ENCODE measurements at places on chromosomes 16 and 17. TPM values are rescaled to one million over a fixed set of nuclear protein-coding genes. Genes with fewer than 3 reads are reported as not detected.

NPLOC4 gene
- total RNA-seq: 133 TPM

GRCh38 chr17:79891113-79891730 is 52.0 kb upstream of the CBX4 start:
- H3K27ac ChIP-seq: no peak overlapping the region
- no peak overlapping the region for H3K4me3 ChIP-seq
- H3K27me3 ChIP-seq: peaks cover 3% of the 10 kb centered on the region
- no peaks in the 10 kb centered on the region for H3K36me3 ChIP-seq

DNA sequence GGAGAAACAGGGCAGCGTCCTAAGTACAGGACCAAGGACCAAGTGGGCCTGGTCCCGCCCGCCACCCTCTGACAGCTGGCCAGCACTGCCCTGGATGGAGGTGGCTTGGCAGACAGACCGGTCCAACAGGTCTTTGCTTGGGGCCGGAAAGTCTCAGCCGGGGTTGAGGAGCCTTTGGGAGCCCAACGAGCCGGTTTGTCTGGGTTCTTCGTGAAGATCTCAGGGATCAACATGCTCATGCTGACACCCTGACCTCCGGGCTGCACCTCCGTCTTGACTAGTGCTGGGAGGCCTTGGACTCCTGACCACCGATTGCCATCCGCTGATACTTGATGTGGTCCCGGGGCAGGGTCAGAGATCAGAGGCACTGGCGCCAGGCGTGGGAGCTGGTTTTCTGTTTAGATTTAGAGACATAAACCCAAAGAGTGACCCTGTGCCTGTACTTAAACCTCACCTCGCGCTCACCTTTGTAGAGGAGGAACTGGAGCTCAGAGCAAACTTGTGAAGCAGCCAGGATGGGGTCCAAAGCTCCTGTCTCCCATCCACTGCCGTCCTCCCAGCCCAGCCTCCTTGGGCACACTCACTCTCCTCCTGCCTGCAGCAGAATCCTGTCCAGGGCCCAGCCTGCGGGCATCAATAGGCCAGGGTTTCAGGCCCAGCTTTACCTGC is 92.1 kb upstream of the GSE1 start:
- peaks cover 10% of the 10 kb centered on the region for H3K4me1 ChIP-seq
- no peak overlapping the region for H3K27ac ChIP-seq
- no peak overlapping the region for H3K4me3 ChIP-seq

GRCh38 chr17:39212195-39212810 is 12.2 kb downstream of the RPL19 start:
- DNase-seq: no peak
- no peaks in the 10 kb centered on the region for H3K4me1 ChIP-seq
- no peak overlapping the region for H3K27ac ChIP-seq
- peaks cover 9% of the 10 kb centered on the region for H3K27me3 ChIP-seq
- peaks cover 3% of the 10 kb centered on the region for H3K36me3 ChIP-seq

DNA sequence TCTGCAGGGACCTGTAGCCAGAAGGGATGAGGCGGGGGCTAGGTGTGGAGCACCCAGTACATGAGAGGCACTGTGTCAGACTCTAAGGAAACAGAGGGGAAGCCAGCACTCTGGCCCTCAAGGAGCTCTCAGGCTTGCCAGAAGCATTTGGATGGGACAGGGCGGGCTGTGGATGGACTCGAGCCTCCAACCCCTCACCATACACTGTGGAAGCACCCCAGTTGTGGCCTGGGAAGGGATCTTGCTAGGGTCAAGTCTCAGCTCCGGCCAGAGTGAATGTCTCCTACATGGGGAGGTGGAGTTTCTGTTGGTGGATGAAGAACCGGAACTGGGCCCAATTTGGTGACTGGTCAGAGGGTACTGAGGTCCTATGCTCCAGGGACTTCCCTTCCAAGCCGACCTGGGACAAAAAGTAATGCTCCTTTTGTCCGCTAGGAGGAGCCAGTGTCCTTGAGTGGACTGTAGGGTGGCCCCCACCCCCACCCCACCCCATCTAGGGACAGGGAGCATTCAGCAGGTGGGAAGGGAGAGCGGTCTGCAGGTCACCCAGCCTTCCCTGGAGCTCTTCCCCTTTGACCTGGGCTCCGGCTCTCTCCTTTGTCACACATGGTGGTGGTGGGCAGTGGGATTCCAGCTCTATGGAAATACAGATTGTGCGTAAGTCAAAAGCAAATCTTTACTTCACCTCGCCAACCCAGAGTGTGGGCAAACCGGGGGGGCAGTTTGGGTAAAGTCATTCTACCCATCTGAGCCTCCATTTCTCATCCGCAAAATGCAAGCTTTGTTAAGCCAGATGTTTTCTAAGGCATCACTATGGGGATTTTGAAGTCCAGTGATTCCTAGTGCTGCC is 20.4 kb upstream of the PHB1 start:
- H3K27me3 ChIP-seq: peaks cover 10% of the 10 kb centered on the region
- no peak overlapping the region for H3K4me3 ChIP-seq
- peaks cover 9% of the 10 kb centered on the region for H3K4me1 ChIP-seq

Data from endothelial cell (in vitro differentiated cells).